ENCODE measurements at places on chromosomes 7 and 10.

DNA sequence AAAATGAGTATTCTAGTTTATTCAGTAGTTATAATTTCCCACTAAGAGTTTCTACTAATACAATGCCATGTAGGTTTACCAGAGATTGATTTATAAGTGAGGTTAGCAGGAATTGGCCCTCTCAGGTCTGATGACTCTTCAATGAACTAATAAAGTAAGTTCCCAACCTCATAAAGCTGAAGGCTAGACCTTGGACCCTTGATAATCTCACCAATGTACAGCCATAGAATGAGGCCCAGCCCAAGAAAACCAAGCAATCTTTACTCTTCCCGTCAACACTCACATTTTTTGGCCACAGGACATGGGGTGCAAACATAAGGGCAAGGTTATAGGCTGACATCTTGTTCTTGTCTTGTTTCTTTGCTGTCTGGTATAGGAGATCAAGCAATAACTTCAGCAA lies 33.3 kb downstream of the ARHGAP19 start:
- DNase-seq, result no peak

DNA sequence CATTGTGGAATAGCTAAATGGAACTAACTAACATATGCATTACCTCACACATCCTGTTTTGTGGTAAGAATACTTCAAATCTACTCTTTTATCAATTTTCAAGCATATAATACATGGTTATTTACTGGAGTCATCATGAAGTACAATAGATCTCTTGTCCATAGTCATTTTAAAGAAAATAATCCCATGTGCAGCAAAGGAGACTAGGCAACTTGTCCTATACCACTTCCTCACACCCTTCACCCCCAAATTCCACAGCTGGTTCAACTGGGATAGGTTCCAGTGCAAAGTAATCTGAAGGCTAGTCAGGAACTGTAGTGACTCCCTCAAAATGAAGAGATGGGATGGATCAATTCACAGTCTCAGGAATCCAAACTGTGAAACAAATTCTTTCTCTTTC lies 176.1 kb downstream of the SGMS1 start:
- DNase-seq, result no peak

DNA sequence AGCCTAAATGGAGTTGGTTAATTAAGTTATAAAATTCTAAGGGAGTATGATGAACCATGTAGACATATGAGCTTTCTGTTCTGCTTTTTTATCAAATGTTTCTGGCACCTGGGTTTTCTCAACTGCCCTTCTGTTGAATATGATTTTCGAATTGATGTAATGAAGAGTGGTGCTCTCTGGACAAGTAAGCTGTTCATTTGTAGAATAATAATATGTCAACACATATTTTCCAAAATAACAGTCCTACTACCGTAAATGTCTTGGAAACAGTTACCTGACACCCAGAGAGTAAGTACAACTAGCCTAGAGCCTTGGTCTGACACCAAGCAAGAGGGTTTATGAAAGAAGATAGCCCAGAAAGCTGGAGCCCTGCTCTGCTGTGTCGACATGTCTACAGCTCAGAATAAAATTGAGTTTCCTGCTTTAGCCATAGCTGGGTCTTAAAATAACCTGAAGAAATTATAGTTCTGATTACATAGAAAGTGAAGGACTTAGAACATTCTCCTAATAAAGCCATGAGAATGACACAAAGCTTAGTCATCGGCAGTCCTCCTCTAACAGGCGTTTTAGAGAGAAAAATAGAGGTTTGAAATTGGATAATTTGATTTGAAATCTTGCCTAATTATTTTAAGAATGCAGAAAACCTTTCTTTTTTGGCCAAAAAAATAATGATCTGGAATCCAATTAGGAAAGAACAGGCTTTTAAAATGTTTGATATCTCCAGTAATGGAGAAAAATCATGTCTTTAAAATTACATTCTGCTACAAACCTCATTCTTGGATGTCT lies 25.1 kb downstream of the HDAC9 start:
- peak; percentile 78 for DNase-seq

- DNase-seq, result no peak
These were observed 294.4 kb upstream of the MKI67 start for GRCh38 chr10:128420623-128421022.

GRCh38 chr7:3551536-3551935 lies 250.5 kb downstream of the SDK1 start:
- no peak for DNase-seq

DNA sequence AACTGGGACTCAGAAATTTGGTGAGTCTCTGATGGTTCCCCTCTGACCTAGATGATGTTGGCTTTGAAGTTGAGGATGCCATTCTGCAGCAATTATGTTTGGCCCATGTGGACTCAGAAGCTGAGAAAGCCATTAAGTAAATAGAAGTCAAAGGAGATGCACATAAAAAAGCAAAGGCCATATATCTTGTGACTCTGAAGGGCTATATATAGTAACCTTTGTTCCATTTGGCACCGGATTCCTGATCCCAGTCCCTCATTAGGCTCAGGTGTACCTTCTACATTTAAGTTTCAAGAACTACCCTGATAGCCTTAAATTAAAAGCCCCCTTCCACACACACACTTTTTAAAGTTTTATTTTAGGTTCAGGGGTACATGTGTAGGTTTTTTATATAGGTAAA lies 50.0 kb upstream of the PDK4 start:
- no peak for DNase-seq

- peak; percentile 4 for DNase-seq
These were observed 733.5 kb downstream of the ZWINT start for GRCh38 chr10:55627501-55628051.

- DNase-seq, result peak; percentile 38
These were observed 28.6 kb upstream of the TRIL start for GRCh38 chr7:28986765-28987110.

DNA sequence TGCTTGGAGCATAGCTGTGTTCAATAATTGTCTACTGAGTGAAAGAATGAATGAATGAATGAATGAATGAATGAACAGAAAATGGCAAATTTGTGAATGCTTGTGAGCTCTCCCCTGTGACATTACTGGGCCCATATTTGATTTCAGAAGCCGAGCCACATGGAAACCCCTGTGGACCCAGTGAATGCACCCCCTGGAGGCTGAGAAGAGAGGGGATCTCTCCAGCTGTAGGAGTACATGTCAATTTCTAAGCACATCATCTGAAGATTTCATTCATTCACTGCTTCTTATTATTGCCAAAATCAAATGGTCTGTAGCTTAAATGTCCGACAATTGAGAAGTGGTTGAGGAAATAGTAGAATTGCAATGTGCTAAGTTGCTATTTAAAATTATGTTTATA lies 58.3 kb upstream of the DOCK1 start:
- DNase-seq, result no peak

- DNase-seq, result no peak
These were observed 114.2 kb downstream of the PRKAG2 start for GRCh38 chr7:151762583-151763245.

- DNase-seq, result no peak
These were observed 31.9 kb downstream of the SCRN1 start for GRCh38 chr7:29957521-29958310.

DNA sequence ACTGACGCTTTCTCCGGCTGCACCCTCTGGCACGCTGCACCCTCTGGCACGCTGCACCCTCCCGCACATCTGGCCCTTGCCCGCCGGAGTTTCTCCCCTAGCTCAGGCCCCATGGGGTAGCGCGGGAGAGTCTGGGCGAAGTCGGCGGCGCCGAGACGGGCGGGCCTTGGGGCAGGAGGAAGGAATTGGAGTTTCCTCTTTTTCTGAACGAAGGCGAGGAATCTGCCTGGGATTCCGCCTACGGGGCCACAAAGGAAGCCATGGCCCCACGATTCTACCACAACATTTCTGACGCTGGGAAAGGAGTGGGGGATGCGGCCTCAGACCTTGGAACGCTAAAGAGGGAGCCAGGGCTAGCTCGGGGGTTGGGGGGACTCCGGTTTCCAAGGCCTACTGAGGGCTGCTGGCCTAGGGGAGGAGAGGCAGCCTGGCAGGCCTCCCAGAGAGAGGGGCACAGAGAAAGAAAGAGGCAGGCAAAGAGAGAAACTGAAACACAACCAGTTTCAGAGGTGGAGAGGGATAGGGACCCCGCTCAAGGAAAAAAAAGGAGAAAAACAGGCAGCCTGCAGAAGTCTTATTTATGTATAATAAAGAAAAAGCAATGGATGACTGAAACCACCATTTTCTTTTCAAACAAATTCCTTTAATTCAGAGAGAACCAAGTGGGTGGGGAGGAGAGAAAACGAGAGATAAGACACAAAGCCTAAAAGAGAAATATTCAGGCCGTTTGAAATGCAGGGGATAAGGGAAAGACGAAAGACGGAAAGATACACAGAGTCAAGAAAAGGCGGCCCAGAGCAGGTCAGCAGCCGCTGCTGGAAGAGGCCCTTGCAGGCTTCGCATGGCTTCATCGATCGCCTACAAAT lies 4.3 kb downstream of the TLX1 start:
- DNase-seq, result no peak

- no peak for DNase-seq
These were observed 62.1 kb downstream of the NPY start for GRCh38 chr7:24346129-24346528.

DNA sequence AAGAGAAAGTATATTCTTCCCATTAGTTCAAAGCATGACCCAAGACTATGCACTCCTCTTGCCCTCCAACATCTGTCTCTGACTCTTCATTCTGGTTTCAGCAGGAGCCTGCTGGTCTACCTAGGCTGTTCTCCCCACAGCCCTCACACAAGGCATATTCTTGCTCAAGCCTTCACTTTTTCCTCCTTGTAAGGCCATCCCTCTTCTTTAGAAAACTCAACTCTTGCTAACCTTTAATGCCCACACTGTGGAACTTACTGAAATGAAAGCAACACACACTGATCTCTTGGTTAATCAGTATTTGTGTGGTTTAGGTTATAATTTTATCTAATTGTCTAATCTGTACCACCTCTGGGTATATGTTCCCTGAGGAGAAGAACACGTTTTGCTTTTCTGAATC lies 75.8 kb downstream of the PRKCQ start:
- no peak for DNase-seq

- no peak for DNase-seq
These were observed 7.1 kb downstream of the CPA5 start for GRCh38 chr7:130351791-130352090.

DNA sequence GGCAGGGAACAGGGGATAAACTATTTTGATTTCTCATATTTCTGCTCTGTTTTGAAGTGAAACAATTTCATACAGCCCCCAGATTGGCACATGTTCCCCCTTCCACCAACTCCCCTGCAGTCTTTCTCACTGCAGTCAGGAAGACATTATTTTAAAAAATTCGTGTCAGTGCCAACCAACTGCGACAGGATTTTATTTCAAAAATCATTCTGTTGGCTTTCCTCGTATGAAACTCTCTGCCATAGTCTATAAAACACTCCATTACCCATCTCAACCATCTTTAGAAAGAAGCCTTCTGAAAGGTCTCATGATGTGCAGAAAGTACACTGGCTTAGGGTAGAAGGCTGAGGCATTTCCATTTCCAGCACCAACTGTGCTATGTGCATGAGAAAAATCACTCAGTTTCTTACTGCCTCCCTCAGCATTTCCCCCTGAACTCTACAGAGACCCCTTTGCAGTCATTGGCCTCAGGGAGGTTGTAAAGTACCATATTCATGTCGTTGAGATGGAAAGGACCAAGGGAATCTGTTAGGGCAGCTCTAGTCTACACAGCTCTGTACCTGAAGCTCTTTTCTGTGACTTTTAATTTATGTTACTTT lies 46.9 kb downstream of the STEAP1B start:
- DNase-seq, result no peak

DNA sequence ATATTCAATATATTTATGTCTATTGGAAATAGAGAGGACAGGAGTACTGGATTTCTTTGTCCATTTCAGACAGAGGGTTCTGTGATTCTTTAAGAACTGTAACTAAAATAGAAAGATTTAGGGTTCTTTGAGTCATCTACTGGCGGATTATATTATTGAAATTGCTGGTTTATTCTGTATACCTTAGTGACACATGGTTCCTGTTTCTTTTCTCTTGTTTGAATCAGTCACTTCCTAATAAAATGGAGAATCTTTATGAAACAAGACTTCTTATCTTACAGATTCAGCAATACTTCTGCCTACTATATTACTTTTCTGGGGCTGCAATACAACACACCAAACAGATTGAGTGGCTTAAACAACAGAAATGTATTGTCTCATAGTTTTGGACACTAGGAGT lies 20.8 kb upstream of the ZNF800 start:
- DNase-seq, result no peak

DNA sequence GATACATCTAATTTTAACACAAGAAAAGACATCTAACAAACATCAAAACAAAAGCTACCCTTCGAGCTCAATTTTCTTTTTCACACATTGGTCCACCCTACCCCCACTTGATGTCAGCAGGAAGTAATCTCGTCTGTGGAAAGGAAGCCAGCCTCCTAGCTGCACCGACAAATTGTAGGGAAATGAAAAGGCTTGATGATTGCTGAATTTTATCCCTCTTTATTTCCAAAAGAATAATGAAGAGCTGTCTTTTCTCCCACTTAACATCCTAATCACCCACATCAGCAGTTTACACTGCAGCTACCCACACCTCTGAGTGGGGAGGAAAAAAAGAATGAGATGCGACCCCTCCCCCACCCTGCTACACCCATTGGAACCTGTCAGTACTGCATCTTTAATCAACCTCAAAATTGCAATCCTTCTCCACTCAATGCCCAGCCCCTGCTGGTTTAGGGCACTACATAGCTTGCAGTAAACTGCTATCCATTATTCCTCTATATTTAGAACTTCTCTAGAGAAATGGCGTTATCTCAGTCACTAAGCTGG lies 10.6 kb upstream of the CPVL start:
- no peak for DNase-seq

GRCh38 chr10:120598386-120598785 lies 141.4 kb downstream of the PLPP4 start:
- no peak for DNase-seq

GRCh38 chr10:114703377-114704107 lies 45.5 kb upstream of the ABLIM1 start:
- DNase-seq, result peak; percentile 43

GRCh38 chr7:101538596-101539459 lies 90.3 kb downstream of the MYL10 start:
- peak; percentile 34 for DNase-seq

DNA sequence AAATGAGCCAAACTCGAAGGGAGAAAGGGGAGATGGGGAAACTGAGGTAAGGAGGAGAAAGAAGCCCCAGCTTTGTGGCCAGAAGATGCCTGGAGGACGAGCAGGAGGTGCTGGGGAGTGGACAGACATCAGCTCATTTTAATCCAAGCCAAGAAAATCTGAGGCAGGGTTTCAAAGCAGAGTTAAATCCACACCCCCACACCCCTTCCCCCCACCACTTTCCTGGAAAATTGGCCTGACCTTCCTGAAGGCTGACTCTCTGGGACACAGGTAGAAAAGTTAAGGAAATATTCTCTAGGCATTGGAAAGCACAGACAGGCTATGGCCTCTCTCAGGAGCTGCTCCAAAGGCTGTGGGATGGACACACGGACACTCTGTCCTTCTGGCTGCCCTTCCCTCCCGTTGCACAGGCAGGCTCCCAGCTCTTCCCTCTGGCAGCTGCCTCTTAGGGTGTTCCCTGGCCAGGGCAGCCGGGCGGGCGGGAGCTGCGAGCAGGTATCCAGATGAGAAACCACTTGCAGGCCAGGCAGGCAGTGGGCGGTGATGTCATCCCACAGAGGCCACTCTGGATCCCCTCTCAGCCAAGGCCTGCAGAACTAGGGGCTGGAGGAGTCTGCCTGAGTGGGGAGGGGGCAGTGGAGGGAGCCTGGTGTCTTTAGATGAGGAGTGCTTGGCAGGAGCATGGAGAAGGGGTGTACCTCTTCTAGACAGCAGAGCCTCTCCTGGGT lies 171.8 kb downstream of the NEURL1 start:
- no peak for DNase-seq
